ENCODE measurements at places on chromosomes 4 and X.

GRCh38 chr4:109944591-109944990 is 31.9 kb downstream of the EGF start:
- peak; percentile 67 for DNase-seq

DNA sequence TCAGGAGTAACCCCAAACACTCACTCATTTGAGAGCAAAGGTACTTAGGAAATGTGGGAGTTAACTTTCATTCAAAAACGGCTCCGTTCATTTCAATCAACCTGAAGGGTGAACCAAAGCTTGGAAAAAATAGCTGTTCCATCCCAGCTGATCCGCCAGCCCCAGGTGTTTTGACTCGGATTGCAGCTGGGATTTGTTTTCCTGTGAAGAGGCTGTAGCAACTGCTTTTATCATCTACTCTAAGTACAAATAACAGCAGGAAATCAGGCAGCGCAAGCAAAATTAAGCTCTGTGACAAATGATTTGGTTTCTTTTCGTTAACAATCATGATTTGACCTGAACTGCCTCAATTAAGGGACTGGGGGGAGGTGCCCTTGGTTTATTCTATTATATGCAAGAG is 154.7 kb downstream of the BEND2 start:
- DNase-seq: no peak

- DNase-seq: no peak
These were observed 201.8 kb upstream of the LEF1 start for GRCh38 chr4:108370291-108371141.

DNA sequence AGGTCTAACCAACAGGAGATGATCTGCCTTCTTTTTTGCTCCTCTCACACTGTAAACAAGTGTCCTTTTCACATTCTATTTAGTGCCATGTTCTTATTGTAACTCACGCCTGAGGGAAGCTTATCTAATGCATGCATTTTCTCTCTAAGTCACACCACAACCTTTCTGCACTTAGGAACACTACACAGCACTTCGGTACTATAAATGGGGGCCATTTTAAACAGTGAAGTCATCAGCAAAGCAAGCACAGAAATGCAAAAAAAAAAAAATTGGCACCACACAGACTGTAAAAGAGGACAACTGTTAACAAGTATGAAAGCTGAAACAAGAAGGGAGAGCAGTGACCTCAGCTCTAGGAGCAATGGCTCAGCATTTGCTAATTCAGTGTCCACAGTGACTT is 45.2 kb downstream of the PRSS12 start:
- DNase-seq: no peak

GRCh38 chr4:54197926-54198325 is 31.2 kb upstream of the PDGFRA start:
- DNase-seq: no peak

- DNase-seq: no peak
These were observed 17.3 kb upstream of the GLUD2 start for GRCh38 chrX:121030083-121030482.

GRCh38 chr4:3386526-3386925 is 55.2 kb upstream of the HGFAC start:
- peak; percentile 48 for DNase-seq

GRCh38 chrX:13761606-13762414 is 27.3 kb downstream of the OFD1 start:
- no peak for DNase-seq

DNA sequence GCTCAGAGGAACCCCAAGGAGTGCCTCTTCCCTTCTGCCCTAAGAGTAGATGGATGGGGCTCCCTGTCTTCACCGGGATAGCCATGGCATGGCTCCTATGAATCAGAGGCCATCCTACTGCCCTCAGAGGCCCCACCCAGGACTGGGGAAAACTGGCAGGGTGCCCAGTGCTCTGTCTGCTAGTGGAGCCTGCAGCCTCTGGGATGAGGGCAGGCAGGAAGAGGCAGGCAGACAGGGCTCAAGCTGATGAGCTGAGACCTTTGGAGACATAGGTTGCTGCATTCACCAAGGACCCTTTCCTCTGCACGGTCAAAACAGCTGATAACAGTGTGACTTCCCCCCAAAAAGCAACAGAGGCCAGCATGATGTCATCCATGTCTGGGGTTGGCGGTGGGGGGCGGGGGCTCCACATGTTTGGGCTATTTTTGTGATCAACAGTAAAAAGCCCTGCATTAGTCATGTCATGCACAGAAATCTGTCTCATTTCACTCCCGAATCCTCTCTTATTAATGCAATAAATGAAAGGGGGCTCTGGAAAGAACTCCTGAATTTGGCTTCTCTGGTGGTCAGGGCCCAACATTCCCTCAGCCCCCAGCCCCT is 207.6 kb upstream of the MAMLD1 start:
- DNase-seq: peak; percentile 5

GRCh38 chr4:173801876-173802661 is 272.0 kb upstream of the HAND2 start:
- no peak for DNase-seq

DNA sequence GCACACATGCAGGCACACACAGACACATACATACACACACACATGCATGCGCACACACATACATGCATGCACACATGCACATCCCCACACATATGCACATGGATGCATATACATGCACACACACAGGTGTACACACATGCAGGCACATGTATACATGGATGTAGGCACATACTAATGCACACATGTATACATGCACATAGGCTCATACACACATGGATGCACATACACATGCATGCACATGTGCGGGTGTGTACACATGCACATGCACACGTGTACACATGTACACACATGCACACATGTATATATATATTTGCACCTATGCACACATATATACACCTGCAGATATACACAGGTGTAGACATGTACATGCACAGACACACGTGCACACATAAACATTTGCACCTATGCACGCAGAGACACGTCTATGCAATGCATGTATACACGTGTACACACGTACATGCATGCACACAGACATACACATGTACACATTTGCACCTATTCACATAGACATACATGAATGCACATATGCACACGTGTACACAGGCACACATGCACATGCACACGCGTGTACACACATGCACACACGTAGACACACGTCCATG is 4.0 kb downstream of the PLCXD1 start:
- DNase-seq: no peak

DNA sequence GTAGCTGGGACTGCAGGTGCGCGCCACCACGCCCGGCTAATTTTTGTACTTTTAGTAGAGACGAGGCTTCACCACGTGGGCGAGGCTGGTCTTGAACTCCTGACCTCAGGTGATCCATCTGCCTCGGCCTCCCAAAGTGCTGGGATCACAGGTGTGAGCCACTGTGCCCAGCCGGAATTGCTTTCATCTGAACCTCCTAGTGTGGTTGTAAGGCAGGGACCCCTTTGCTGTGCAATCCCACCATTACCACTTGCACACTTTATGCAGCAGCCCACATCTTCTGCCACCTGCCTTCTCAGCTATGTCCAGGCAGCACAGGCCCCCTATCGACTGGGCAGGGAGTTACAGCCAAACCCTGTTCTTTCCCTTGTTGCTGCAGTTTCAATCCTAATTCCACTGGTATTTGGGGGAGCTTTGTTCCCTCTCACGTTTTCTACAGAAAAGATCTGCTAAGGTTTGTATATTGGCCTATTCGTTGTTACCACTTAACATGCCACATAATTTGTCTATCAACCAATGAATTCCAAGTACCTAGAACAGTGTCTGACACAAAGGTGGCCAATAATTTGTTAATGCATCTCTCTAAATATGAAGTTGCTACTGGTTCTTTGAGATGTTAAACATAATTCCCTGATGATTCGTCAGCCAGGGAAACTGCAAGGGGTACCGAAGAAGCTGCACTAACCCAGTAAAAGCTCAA is 6.5 kb downstream of the RPL39 start:
- peak; percentile 29 for DNase-seq

GRCh38 chr4:123995936-123996335 is 599.3 kb downstream of the SPRY1 start:
- no peak for DNase-seq

DNA sequence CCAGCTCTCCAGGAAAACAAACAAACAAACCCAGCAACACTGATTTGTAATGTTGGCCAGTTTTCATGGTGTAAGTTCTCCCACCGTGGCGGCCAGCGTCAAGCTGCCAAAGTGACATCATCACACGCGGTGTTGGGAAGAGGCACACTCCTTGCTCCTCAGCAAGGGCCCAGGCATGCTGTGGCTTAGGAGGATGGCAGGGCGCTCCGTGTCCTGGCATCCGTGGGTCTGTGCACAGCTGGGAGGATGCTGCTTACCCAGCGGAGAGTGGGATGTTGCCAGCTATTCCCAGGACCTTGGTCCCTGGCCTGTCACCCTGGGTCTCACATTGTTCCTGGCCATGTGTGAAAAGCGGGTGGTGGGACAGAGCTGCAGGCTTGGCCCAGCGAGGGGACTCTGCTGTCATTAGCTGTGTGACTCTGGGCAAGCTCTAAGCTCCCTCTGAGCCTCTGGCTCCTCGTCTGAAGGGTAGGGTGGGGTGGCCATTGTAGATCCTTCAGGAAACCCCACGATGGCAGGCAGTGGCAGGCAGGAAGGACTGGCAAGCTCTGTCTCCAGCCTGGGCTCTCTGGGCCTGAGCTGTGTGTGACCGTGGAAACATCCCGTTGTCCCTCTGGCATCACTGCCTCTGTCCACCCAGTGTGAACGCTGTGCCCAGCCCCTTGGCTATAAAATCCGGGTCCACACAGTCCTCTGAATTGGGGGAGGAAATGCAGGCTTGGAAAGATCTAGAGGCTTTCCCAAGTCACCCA is 10.8 kb downstream of the PSAPL1 start:
- no peak for DNase-seq

- no peak for DNase-seq
These were observed 27.3 kb downstream of the C4orf46 start for GRCh38 chr4:158644356-158644755.

GRCh38 chrX:115940888-115941332 is 229.6 kb upstream of the AGTR2 start:
- peak; percentile 87 for DNase-seq

DNA sequence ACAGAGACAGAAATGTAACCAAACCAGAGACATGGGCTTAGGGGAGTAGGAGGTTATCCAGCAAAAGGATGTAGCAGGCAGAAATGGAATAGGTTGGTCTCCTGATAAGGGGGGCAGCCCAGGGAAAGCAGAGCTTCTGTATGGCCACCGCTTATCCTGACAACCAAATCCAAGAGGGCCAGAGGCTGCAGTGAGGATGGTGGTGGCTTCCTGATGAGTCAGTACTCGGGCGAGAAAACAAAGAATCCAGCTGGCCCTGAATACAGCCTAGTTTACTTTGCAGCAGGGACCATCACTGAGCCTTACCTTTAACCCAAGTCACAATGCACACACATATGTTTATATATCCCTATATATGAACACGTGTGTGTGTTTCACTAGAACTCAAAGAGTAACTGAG is 129.7 kb upstream of the FTHL17 start:
- no peak for DNase-seq

GRCh38 chr4:37951461-37952352 is 8.5 kb upstream of the PTTG2 start:
- peak; percentile 78 for DNase-seq

DNA sequence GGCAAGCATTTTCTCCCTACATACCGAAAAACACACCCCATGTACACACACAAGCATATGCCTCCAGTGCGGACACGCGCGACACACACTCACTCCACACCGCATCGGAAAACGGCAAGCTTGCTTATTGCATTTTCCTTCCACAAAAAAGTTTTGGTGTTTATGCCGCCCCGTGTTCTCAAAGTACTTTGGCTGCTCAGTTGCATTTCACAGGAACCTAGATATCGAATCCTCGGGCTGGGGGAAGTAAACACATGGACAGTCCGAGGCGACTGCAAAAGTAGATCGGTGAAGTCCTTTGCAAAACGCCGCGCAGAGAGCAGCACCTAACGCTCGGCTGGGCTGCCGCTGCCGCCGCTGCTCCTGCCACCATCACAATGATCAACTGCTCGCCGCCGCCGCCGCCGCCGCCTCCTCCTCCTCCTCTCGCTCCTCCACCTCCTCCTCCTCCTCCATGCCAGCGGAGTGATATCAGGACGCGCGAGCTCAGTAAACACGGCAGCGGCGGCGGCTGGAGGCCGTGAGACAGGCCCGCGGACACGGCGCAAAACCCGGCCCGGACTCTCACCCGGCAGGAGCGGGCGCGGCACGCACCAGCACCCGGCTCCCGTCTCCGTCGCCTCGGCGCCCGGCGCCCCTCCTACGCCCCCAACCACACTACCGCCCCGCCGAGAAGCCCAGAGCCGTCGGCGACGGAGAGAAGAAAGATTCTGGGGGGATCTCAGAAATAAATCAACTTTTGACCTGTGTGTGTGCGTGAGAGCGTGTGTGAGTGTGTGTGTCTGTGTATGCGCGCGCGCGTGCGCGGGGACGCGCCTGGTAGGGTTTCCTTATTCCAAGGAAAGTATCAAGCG is at the start of gene MAML3:
Gene MAML3 (minus strand): TSS at position 467 of the 854 bp plus-strand sequence. CDS start 857 bp downstream, outside the sequence.
- peak; percentile 94 for DNase-seq

GRCh38 chr4:85391071-85391470 is 83.9 kb upstream of the ARHGAP24 start:
- DNase-seq: no peak

- DNase-seq: no peak
These were observed 71.1 kb downstream of the HADH start for GRCh38 chr4:108060686-108061321.

- DNase-seq: no peak
These were observed 120.2 kb upstream of the WDFY3 start for GRCh38 chr4:85086721-85087120.

GRCh38 chrX:1433646-1434357 is 18.9 kb downstream of the ASMTL start:
- no peak for DNase-seq

GRCh38 chr4:15651676-15652075 is 3.5 kb downstream of the FBXL5 start:
- DNase-seq: no peak

- DNase-seq: peak; percentile 11
These were observed 72.7 kb downstream of the KDM6A start for GRCh38 chrX:44945736-44946135.

GRCh38 chr4:83229791-83230190 is 54.8 kb downstream of the COQ2 start:
- peak; percentile 32 for DNase-seq

- no peak for DNase-seq
These were observed 215.3 kb upstream of the FAM9B start for GRCh38 chrX:9249051-9249846.

- no peak for DNase-seq
These were observed 53.3 kb downstream of the NFKB1 start for GRCh38 chr4:102554482-102554881.

GRCh38 chrX:74277320-74277719 is 26.7 kb upstream of the ZCCHC13 start:
- no peak for DNase-seq

- DNase-seq: peak; percentile 40
These were observed 40.8 kb upstream of the NUDT6 start for GRCh38 chr4:122963216-122963615.

- DNase-seq: peak; percentile 4
These were observed 21.2 kb upstream of the GPC3 start for GRCh38 chrX:134006484-134007161.

GRCh38 chrX:83829874-83830273 is 31.1 kb upstream of the CYLC1 start:
- DNase-seq: no peak

GRCh38 chrX:13252726-13253125 is 67.1 kb downstream of the ATXN3L start:
- no peak for DNase-seq

Data from suppressor macrophage treated with lipopolysaccharide for 4 hours (primary cell).